ENCODE measurements at places on chromosomes 5 and 9.
A peak's percentile ranks its signal among the peaks of the same experiment; 100 is the strongest.

DNA sequence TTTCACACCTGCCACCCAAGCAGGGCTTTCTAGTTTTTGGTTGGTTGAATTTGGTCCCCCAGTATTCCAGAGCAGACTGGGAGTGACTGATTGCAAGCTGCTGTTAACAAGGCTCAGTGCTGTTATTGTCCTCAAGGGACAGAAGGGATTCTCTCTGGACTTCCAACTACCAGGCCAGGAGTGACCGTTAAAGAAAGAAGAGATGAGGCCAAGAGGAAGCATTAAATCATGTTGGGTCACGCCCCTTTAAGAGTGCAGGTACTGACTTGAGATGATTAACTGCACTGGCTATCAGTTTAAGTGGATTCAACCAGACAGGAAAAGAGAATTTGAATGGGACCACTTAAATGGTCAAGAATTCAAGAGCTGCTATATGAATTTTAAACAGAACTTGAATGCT, 220.8 kb upstream of the PCSK5 start:
- DNase-seq: no peak

GRCh38 chr9:134738869-134739659, 97.5 kb downstream of the COL5A1 start:
- DNase-seq: no peak

GRCh38 chr9:89353989-89354388, 35.7 kb downstream of the SECISBP2 start:
- DNase-seq: no peak

DNA sequence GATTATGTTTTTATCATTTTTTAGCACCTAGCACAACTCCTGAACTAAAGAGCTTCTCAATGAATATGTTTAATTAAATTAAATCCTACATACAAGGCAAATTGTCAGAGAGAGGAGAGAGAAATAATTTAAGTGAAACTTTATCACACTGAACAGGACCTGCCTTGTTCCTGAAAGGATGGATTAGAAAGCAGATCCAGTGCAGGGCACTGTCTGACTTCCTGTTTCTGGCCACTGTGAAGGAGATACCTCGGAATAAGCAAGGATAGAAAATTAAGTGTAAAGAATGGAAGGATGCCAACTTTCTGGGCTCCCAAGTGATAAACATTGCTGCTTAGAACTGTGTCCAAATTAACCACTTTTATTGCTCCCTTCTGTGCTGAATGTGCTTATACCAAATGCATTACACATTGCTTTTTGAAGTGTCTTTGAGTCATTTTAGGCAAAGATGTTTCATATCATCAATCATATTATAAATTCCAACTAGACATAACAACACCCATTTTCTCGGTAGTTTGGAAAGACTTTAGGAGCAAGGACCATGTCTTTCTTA, 89.1 kb upstream of the SPDL1 start:
- DNase-seq: no peak

- DNase-seq: no peak
Measured at GRCh38 chr5:95884511-95884910, 62.0 kb upstream of the GLRX start.

DNA sequence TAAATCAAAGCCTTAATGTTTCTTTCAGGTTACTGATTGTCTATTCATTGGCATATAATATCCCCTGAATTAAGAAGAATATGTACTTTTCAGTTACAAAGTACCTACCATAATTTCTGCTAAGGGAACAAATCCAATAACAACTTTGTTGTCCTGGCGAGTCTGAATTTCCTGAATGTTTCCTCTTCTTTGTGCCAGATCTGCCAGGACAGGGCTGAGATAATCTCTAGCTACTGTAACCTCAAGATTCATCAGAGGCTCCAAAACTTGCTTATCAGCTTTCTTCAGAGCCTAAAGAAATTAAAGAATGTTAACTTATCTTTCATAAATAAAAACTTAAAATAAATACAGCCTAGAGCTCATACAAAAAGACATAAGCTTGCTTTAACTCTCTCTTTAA, 37.2 kb downstream of the HEXB start:
- no peak for DNase-seq

DNA sequence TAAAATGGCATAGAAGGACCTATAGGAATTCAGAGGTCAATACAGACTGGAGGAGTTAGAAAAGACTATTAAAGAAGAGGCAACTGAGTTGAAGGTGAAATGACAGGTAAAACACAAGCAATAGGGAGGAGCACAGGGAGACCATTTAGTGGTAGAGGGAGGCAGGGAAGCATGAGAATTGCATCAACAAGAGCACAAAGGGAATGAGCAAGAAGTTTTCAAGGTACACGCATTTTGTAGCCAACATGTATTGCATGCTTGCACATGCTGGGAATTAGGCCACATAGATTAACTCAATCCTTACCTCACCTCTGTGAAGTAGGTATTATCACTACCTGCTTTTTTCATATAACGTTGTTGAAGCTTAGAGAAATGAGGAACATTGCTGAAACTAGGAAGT, 42.3 kb downstream of the PLPP1 start:
- no peak for DNase-seq

GRCh38 chr5:100772548-100772947, 130.5 kb downstream of the ST8SIA4 start:
- no peak for DNase-seq

DNA sequence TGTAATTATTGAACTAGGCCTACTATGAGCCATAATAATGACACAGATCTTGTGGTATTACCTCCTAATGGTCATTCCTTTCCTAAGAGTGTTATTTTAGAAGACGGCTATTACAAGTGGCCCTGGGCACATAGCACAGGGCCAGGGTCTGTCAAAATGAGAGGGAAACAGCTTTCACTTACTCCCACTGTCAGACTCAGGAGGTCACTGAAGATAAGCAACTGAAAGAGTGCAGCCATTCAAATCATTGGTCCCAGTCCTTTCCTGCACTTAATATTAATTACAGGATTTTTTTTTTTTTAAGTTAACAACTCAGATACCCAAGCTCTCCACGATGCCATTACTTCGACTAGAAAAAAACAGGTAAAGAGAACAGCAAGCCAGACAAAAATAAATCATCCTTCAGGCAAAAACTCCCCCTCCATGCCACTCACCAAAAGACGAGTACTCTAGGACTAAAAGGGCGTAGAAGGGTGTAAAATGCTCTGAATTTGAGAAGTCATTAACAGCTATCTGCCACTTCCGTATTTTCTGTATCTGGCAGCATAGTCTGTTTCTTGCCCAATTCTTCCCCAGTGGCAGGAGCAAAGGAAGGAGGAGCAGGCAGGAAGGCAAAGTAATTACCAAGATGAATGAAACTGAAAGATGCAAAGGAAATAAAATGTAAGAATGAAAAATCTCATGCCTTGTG, 87.4 kb downstream of the ZNF608 start:
- no peak for DNase-seq

GRCh38 chr5:92494508-92494907, 1086.5 kb downstream of the NR2F1-AS1 start:
- DNase-seq: no peak

- peak; percentile 23 for DNase-seq
Measured at GRCh38 chr5:62354028-62354874, 48.2 kb downstream of the KIF2A start.

- no peak for DNase-seq
Measured at GRCh38 chr9:114288193-114289091, 34.5 kb upstream of the ORM1 start.

GRCh38 chr5:79418276-79418675, 95.7 kb downstream of the HOMER1 start:
- no peak for DNase-seq

DNA sequence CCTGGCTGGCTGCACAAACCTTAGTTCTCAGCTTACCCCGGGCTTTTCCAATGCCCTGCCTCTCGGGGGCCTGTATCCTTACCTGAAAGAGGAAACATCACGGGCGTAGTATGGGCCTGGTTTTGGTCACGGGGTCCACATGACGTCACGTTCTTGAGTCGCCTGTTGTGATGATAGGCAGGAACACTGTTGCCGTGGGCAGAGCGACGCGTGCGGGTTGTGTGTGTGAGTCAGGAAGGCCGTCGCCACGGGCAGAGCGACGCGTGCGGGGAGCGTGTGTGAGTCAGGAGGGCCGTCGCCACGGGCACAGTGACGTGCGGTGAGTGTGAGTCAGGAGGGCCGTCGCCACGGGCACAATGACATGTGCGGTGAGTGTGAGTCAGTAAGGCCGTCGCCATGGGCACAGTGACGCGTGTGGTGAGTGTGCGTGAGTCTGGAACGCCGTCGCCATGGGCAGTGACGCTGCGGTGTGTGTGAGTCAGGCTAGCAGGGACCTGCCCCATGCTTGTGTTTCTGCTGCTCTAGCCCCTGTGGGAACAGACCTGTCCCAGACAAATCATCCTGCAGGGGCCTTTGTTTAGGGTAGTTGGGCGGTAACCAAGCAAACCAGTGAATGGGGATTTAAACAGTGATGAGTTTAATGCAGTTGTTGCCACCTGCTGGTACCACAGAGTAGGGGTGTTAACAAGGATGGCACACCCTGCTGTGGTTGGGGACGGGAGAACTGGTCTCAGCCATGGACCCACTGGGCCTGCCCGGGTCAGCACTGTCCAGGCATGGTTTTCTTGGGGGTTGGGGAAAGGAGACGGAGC, 19.8 kb downstream of the TRIP13 start:
- peak; percentile 87 for DNase-seq

- DNase-seq: no peak
Measured at GRCh38 chr9:124505006-124505900, 1.9 kb downstream of the NR5A1 start.

- DNase-seq: no peak
Measured at GRCh38 chr9:133690081-133690561, 48.0 kb downstream of the SARDH start.

- DNase-seq: no peak
Measured at GRCh38 chr9:128845186-128845931, 15.8 kb upstream of the SPOUT1 start.

DNA sequence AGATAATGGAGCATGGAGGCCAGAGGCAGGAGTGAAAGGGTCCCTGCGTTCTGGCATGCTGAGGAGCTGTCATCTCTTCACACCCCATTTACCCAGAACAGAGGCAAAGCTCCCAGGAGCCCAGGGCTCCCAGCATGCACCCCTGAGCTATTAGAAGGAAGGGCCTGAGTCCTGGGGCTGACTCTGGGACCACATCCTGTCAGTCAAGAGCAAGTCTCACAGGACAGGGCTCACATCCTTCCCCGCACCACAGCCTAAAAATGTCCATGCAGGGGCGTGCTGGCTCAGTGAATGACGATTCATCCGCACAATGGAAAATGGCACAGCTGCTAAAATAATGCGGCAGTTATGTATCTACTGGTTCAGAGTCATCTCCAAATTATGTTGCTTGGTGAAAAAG, 31.4 kb downstream of the CAMK2A start:
- DNase-seq: no peak

DNA sequence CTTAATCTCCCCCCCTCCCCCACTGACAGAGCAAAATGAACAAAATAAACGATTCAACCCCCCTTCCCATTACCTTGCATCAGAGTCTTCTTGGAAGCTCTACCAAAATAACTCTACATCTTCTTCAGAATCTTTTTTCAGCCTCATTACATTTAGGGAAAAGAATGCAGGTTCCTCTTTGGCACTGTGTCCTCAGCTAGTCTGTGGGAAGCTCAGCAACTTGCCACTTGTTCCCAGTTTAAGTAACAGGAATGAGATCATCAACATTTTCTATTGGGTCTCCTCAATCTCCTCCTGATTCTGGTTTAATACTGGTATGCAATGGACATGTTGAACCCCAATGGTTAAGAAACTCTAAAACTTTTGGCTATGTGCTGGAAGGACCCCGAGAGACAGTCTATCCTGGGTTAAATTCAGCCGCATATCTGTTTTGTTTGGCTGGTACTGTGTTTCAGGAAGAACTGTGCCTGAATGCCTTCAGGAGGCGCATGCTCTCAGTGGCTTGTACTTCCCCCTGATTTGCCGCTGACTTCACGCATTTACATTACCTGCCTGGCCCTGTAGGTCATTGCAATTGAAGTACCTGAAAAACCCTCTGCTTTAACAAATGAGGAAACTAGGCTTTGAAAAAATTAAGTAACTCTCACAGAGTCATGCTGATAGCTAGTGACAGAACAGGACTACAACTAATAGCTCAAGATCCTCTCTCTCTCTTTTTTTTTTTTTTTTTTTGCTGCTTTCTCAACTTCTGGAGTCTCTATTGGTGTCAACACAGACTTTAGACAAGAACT, 78.1 kb upstream of the HMHB1 start:
- DNase-seq: no peak

DNA sequence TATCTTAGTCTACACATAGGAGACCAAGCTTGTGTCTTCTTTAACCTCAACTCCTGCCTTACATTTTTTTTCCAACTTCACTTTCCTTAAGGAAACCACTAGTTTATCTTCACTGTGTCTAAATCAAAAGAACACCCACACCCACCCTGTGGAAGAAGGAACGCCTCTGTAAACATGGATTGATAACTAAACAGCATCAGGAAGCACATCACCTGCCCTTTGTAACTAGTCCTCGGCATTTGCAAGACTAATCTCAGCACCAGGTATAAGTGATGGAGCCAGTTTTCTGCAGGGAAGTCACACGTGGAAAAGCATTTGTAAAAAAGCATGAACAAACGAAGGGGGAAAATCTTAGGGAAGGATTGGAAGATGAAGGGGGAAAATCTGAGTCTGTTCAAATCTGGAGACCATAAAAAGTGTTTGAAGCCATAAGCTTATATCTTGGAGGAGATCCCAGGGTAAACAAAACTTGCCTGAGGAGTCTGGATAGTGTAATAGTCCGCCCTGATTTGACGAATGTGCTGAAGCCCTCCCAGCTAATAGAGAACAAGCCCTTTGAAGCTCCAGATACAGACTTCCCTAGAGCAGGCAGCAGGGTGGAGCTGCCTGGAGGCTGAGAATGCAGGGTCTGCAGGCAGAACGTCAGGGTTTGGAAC, 117.3 kb upstream of the LHFPL2 start:
- no peak for DNase-seq

DNA sequence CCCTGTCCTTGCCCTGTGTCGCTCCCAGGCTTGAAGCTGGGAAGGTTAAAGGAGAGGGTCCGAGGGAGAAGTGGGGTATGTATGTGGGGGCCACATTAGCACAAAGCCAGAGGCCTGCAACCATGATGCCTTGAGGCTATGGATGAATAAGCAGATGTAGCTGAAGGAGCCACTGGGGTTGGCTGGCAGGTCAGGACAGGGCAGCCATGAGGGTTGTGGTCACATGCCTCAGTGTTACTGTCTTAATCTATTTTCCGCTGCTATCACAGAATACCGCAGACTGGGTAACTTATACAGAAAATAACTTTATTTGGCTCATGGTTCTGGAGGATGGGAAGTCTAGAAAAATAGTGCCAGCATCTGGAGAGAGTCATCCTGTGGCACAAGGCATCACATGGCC, 9.2 kb upstream of the GRHPR start:
- DNase-seq: no peak

- no peak for DNase-seq
Measured at GRCh38 chr5:156835905-156836304, 14.2 kb upstream of the PPP1R2B start.
